ENCODE measurements at places on chromosomes 1 and 21.

DNA sequence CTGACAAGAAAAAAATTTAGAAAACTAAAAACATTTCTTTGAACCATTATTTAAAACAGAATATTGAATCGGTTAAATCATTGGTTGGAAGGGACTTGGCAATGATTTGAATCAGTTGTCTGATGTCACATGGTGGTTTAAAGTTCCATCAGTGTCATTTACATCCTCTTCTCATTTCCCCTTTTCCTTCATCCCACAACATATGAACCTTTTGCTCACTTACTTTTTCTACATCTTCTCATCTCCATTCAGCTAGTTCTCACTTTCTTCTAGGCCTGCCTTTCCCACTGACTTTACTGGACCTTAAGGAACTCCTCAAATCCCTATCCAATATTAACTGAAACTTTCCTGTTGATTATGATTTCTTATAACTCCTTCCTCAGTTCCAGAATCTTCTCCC, 58.5 kb downstream of the PHACTR4 start:
- no peak for DNase-seq

DNA sequence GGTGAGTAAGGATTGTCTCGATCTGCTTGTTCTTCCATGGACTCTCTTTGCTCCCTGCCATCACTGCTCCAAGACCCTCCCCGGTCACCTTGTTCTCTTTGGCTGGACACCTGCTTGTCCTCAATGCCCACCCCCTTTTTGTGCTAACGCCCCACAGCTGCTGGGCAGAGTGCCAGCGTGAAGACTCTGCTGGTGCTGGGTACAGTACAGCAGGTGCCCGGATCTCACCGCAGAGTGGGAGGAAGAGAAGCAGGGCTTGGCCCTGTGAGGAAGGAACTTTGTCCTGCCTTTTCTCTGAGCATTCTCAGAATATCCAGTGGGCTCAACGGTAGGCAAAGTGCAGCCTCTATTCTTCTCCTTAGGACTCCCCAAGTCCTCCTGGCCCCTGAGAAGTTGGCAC, 90.1 kb downstream of the PLXNA2 start:
- no peak for DNase-seq

DNA sequence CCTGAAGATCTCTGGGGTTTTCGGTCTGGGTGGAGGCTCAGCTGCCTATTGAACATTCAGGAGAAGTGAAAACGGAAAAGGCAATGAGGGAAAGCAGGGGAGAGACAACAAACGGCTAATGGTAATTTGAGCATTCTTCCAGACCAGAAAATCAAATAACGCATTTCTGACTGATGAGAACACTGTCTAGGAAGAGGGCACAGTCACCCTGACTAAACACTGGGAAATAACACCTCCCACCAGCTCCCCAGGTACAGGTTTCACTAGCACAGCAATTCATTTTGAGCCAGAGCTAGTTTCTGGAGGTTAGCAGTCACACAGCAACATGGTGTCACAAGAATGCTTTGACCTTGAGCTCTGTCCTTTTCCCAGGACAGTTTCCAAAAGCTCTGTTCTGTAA, 21.1 kb downstream of the NCF2 start:
- DNase-seq, result peak; percentile 22

DNA sequence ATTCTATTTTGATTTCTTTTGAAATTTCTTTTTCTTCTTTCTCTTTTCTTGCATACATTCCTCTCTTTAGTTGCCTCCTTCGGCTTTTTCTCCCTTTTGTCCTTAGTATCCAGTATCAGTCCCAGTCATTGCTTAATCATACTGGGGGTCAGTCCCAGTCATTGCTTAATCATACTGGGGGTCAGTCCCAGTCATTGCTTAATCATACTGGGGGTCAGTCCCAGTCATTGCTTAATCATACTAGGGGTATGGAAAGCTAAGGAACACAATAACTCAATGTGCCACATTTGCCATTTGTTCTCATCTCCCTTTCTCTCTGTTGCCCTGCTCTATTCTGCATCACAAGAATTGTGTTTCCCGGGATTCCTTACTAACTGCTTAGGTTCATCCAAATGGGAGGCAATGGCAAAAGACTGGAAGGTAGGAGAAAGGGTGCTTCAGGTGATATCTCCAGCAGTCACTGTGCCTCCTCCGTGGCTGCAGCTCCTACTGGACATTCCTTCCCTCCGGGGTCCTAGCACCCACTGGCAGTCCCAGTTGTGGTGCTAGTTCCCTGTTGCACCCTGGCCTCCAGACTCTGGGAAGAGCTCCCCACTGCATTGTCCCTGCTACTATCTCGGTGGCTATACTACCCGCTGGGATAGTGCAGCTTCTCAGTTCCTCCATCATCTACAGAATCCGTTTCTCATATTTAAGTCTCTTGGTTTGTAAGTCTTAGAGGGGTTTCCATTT, 32.6 kb upstream of the LAMC1 start:
- DNase-seq, result peak; percentile 16

- DNase-seq, result no peak
Measured at GRCh38 chr1:1132042-1132950, 16.4 kb upstream of the C1orf159 start.

- no peak for DNase-seq
Measured at GRCh38 chr1:212615201-212615470, 6.6 kb downstream of the ATF3 start.

- DNase-seq, result no peak
Measured at GRCh38 chr1:181028196-181028595, 5.5 kb upstream of the STX6 start.
